ENCODE measurements at places on chromosomes 12 and 14.

GRCh38 chr12:25996677-25997076, 38.2 kb downstream of the RASSF8 start:
- DNase-seq, result no peak

DNA sequence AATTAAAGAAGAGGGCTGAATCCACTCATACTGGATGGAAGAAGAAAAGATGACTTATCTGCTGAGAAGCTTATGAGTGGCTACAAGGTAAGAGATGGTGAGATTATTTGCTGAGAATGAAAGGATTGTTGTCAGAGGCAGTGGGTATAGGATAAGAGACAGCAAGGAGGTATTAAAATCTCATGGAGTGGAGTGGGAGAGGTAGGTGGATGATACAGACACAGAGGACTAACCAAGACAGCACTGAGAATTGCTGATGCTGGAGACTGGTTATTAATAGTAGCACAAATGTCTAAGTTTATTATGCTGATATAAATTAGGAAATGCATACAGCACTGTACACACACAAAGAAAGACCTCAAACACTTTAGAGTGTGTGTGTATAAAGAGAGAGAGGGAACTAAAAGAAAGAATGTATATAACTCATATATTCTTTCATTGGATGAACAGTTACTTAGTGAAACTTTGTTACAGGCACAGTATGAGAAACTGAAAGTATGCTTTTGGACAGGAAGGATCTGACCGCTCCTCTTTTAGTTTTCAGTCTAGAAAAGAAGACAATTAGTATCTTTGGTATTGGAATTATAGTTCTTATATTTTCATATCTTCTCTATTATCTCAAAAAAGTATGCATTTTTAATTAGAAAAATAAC, 543.1 kb downstream of the LRFN5 start:
- no peak for DNase-seq

DNA sequence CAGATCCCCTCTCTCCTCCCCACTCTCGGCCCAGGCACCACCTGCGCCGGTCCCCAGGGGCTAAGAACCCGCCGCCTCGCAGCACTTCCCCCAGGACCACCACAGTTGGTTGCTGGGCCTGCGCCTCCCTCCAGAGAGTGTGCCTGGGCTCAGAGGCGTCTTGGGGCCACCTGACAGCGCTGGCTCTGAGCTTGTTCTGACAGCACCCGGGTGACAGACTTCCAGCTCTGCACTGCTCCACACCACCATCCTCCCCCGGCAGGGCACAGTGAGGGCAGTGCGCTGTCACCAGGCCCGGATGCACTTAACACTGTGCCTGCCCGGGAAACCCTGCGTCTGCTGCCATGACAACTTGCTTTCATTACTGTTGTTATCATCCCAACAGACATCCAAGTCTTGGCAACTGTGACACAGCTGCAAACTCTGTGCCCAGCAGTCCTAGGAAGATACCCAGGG, 6.6 kb downstream of the BRF1 start:
- DNase-seq, result peak; percentile 60

DNA sequence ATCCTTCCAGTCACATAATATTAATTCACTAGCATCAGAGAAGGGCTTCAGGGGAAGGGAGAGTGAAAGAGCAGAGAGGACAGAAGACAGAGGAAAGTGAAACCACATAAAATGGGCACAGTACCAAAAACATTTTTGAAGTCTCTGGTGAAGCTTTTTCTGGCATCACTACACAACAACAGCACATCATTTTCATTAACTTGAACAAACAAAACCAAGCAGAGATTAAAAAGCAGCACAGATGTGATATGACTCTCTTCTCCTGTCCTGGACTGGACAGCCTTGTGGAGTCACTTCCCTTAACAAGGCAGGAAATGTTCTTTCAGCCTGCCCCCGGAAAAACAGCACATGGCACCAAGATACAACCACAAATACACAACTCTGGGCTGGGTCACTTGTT, 112.0 kb downstream of the TSPAN8 start:
- no peak for DNase-seq

DNA sequence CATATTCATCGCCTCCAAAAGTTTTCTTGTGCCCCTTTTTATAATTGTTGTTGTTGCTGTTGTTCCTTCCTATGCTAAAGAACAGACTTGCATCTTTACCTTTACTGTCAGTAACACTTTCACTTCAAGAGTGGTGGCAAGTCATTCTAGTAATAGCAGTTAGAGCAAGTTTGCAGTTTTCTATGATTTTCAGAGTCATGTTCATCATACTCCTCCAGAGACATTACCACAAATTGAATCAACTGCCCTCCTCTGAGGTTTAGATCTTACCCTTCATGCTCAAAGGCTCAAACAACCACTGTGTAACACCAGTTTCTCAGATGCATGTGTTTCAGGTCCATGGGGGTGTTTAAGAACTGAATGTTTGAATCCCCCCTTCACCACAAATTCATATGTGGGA, 763.4 kb downstream of the LRFN5 start:
- DNase-seq, result no peak

DNA sequence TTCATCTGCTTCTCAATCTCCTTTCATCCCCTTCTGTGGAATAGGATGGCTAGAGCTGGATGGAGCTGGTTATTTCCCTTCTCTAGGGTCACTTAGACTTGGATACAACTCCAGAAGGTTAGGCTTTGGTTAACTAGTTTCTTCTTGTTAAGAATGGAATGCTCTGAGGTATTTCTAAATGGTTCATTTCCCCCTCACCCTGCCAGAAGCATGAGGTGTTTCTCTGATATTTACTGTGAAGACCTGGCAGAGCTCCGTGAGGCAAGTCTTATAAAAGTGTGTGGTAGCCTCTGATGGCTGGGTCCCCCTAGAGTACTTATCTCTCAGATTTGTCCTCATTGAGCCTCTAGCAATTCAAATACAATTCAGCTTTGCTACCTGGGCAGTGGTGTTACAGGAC, 207.9 kb downstream of the SLC16A7 start:
- DNase-seq, result peak; percentile 72

- DNase-seq, result peak; percentile 76
Observed at GRCh38 chr14:21087294-21088091, 11.0 kb downstream of the ZNF219 start.

- DNase-seq, result no peak
Observed at GRCh38 chr12:119704065-119704747, 36.3 kb downstream of the PRKAB1 start.

GRCh38 chr12:128365032-128365431, 98.1 kb downstream of the TMEM132C start:
- DNase-seq, result no peak

DNA sequence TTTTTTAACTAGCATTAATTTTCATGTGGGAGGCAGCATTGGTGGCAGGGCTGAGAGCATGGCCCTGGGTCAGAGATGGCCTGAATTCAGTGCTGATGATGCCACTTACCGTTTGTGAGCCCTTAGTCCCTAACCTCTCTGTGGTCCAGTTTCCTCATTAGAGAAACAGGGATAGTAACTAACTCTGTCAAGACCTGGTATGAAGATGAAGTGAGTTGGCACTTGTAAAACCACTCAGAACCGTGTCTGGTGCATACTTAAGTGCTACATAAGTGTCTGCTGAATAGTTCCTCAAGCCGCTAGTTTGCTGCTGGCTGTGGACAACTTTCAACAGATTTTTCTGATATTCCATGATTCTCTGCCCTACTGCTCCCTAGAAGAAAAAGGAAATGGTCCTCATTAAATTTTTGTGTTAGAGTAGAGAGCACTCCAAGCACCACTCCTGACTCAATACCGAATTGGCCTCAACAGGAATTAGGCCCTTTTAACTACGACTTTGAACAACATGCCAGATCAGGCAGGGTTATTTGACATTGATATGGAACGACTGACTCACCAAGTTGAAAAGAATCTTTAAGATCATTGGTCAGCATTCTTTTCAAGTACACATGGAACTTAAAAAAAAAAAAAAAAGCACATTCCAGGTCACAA, 250.2 kb downstream of the ANO2 start:
- DNase-seq, result no peak

GRCh38 chr12:82910246-82910893, 223.7 kb downstream of the TMTC2 start:
- DNase-seq, result no peak

- DNase-seq, result no peak
Observed at GRCh38 chr12:121893961-121894460, 5.4 kb downstream of the PSMD9 start.

DNA sequence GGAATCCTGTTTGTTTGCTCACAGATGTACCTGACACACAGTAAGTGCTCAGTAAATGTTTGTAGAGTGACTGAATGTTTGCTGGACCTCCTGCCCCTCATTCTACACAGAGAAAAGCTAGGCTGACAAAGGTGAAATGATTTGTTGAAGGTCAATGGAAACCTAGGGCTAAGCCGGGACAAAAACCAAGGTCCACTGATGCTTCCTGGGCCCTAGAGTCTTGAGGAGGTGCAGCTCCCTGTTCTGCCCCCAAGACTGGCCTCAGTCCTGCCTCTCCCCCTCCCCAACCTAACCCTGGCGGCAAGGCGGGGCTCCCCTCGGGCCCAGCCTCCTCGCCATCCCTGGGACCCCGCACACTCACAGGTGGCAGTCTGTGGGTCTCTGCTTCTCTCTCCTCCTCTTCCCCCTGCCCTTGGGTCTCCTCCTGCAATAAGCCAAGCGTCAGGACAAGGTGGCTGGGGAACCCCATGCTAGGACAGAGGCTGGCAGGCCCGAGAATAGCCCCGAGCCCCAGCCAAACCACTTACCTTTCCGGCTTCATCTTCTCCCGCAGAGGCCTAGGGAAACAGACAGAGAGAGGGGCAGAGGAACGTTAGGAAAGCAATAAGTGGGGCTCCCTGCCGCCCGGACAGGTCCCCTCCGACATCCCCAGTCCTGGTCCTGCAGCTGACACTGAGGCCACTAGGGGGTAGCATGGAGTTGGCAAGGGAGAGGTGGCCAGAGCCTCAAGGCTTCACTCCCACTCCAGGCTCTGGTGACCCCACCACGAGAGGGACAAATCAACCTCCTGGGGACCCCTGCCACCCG, 9.3 kb downstream of the PGF start:
- peak; percentile 87 for DNase-seq

DNA sequence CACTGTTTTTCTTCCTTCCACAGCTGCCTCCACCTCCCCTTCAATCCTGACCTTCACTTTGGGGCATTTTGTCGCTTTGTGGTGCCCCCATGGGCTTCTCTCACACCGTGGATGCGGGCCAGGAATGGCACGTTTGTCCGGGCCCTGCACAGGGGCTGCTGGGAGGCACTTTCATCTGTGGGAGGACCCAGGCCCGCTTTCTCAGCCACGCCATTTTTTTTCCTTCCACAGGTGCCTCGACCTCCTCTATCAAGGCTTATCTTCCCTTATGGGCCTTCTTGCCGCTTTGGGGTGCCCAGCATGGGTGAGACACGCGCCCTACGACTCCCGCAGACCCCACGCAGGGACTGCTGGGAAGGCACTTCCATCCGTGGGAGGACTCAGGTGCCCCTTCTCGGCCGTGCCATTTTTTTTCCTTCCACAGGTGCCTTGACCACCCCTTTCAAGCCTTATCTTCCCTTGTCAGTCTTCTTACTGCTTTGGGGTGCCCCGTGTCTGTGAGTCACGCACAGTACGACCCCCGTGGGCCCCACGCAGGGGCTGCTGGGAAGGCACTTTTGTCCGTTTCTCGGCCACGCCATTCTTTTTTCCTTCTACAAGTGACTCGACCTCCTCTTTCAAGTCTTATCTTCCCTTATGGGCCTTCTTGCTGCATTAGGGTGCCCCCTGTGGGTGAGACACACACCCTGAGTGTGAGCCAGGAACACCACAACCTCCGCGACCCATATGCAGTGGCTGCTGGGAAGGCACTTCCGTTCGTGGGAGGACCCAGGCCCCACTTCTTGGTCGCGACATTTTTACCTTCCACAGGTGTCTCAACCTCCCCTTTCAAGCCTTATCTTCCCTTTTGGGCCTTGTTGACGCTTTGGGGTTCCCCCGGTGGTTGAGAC, 270.7 kb downstream of the ALG10 start:
- peak; percentile 44 for DNase-seq

DNA sequence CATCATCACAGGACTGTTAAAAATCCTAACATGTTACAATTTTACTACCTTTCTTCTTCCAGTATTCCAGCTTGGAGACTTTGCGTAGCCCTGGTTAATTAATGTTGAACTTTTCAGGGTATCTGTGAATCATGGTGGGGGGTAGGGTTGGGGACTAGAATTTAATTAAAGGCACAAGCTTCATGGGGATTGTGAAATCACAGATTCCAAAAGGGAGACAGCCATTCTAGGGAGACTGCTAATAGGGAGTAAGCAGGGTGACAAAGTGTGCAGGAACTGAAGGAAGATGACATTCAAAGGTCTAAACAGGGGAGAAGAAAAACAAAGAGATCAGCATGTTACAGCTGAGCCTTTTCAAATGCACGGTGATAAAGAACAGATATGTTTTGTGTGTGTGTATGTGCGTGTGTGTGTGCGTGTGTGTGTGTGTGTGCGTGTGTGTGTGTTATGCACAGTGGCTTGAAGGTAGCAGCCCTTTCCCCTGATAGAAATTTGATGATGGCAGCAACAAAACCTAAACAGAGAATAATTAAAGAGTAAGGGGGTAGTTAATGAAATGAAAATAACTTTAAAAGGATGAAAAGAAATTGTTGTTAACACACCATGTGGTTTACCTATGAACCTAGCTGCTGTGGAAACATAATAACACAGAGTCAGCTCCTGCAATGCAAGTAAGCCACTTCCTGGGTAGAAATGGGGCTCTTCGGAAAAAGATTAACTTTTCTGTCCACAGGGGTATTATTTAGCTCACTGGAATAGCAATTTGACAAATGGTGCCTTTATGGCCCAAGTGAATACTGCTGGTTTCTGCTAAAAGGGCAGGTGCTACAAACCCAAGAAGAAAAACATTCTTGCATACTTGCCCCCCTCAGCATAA, 581.7 kb downstream of the DIO2 start:
- no peak for DNase-seq

- no peak for DNase-seq
Observed at GRCh38 chr14:61147381-61147821, 133.7 kb downstream of the TMEM30B start.

DNA sequence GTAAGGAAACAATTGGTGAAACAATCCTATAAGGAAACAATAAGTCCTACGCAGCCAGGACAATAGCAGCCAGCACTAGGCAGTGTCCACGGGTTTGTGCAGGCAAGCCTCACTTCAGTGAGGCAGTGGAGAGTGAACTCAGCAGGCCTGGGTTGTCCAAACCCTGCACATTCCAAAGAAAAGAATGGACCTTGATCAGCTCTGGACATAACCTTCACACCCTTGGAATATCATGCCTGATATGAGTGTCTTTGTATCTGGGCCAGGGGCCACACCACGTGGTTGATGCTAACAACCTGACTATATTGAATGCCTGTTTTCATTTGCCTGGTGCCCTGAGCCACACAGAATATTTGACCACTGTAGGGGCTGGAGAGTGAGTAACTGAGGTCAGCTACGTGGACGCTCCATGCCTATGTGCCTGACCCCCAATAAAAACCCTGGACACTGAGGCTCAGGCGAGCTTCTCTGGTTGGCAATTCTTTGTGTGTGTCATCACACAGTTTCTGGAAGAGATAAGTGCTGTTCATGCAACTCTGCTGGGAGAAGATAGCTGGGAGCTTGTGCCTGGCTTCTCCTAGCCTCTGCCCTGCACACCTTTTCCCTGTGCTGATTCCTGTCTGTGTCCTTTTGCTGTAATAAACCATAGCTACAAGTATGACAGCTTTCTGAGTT, 81.4 kb upstream of the NCOR2 start:
- DNase-seq, result no peak

- DNase-seq, result no peak
Observed at GRCh38 chr14:99393059-99393655, 87.5 kb downstream of the SETD3 start.

All from islet precursor cell (in vitro differentiated cells).